ELR (cell line): ENCODE measurements at places on chromosomes 16 and 17.

DNA sequence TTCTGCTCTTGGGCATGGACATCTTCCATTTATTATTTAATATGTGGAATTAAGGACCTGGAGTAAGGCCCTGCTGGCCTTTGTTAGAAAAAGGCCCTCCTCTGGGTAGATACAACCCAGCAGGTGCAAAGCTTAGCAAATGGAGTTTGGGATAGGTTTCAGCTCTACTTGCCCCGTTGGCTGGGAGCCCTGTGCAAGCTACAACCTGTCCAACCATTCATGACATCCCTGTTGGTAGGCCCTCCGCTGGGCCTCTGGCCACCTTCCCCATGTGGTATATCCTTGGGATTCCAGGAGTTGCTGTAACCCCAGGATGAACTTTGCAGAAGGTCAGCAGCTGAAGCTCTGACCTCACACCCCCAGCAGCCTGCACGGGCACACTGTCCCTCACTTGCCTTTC lies 6.4 kb downstream of the NGFR start:
- no peak for DNase-seq

DNA sequence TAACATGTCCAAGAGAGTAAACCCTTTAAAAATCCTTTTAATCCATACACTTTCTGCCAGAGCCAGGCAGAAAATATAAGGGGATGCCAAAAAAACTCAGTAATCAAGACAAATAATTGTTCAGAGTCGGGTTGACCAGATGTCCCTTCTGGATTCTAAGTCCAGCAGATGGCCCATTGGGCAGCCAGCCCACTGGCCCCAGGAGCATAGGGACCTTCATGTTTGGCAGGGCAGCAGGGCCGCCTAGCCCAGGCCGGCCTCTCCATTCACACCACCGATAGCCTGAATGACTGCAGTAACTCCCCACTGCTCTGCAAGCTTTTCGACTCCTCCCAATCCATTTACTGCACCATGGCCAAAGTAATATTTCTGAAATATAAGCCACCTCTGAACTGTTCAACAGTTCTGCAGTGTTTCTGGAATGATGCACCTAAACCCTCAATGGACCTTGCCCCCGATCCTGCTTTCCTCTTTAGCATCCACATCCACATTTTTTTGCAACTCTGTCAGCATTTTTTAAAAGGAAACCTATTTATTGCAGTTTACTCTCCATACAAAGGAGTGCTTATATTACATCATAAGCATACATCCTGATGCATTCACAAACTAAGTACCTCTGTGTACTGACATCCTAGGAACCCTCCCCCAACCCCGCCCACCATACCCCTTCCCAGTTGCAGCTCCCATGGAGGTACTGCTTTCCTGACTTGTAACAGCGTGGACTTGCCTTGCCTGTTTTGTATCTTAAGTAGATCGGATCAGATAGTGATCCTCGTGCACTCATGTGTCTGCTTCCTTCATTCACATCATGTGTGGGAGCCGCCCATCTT lies 46.4 kb downstream of the LDHD start:
- DNase-seq = no peak

- no peak for DNase-seq
Observed at GRCh38 chr16:87930456-87930855, 5.9 kb downstream of the CA5A start.

DNA sequence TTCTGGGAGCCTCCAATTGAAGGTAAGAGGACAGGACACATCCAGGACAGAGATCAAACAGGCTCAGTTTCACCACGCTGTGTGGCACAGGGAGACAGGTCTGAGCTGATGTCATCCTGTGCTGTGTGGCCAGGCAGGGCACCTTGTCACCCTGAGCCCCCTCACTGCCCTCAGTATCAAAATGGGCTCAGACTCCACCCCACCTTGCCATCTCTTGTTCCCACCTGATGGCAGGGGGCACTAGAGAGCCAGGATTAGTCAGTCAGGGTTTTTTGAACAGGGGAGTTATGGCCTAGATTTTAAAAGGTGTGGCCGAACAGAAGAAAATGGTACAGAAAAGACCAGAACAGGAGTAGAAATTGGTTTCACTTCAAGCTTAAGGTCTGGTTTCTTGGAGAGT lies 2.6 kb downstream of the KAT2A start:
- peak; percentile 52 for DNase-seq

DNA sequence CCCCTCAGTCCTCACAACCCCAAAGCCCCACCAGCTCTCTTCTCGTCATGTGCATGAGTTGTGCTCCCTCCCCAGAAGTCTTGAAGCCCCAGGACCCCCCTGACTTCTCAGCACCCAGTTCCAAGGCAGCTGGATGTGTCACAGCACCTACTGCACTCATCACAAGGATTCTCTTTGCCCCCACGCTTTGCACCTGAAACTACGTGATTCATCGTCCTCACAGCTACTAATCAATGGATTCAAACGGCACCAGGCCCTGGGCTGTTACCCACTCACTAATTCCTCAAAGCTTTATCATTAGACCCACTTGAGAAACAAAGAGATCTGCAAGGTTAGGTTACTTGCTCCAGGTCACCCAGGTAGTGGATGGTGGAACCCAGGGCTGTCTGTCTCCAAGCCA lies 45.1 kb upstream of the NDRG4 start:
- no peak for DNase-seq

- no peak for DNase-seq
Observed at GRCh38 chr16:89053725-89054029, 40.0 kb upstream of the ACSF3 start.

DNA sequence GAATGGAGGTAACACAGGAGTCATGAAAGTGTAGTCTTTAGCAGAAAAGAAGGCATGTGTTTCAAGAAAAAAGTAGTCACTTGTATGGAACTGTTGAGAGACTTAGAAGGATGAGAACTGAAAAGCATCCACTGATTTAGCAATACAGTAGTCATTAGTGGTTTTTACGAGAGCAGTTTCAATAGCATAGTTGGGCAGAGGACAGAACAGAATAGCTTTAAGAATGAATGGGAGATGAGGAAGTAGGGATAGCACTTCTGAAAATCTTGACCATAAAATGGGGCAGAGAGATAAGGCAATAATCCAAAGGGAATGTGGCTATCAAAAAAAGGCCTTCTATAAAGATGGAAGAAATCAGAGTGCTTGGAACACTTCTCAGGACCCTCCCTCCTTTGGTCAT lies 64.8 kb upstream of the C17orf78 start:
- no peak for DNase-seq

DNA sequence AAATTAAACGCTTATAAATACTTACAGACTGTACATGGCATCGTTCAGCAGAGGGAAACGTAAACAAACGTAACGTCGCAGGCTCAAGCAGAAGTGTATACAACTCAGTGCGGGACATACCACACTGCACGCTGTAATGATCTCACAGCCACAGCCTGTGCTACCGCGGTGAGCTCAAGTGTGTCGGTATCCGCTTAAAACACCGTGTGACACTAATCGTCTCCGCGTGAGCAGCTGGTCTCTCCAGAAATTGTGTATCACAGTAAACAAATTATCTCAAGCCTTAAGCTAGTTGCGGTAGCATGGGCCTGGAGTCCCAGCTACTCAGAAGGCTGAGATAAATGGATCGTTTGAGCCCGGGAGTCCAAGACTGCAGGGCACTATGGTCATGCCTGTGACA lies 115.3 kb downstream of the ANKRD11 start:
- DNase-seq = no peak

GRCh38 chr17:65886315-65887245 lies 305.4 kb downstream of the CEP112 start:
- DNase-seq = no peak

DNA sequence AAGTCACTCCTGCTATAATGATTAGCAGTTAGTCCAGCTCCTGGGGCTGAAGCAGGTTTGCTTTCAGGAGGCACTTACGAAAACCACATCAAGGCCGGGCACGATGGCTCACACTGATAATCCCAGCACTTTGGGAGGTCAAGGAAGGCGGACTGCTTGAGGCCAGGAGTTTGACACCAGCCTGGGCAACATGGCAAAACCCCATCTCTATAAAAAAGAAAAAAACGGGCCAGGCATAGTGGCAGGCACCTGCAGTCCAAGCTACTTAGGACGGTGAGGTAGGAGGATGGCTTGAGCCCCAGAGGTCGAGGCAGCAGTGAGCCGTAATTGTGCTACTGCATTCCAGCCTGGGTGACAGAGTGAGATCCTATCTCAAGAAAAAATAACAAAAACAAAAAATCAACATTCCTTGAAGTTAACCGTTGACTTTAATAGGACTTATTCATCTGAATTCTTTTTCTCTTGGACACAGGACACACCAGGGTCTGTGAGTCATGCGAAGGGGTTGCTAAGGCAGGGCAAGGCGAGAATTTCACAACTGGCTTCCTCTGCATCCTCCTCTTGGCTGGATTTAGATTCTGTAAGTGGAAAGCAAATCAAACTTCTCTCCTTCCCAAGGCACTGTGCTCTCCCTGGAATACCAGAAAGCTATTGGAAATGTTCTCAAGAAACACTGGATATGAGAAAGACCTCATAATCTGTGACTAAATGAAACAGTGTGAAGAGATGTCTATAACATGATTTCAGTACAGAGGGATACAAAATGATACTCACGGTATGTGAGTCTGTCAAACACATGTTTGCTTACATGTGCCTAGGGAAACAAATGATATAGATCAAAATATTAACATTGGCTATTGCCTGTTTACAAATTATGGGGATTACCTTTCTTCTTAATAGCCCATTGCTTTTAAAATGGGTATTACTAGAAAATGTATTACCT lies 99.5 kb downstream of the SYCE1L start:
- peak; percentile 95 for DNase-seq

- DNase-seq = peak; percentile 89
Observed at GRCh38 chr16:57299009-57299718, 14.7 kb upstream of the PLLP start.

DNA sequence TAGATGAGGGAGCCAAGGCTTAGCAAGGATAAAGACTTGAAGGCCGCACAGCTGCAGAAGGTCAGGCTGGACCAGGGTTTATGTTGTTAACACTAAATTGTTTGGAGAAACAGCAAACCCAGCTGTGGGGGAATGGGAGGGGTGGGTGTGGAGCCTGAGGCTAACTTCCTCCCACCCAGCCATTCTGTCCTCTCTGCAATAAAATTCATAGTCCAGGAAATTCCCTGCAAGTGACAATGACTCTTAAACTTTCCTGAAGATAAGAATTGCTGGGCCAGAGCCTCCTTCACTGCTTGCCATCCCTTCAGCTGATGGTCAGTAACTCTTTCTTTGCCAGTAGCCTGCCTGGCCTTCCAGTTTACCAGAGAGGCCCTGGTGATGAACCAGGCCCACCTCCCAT lies 19.4 kb upstream of the ATP5MC1 start:
- no peak for DNase-seq

GRCh38 chr17:69402052-69402451 lies 12.4 kb upstream of the MAP2K6 start:
- DNase-seq = peak; percentile 31

GRCh38 chr17:81700353-81701287 lies 2.5 kb upstream of the MRPL12 start:
- no peak for DNase-seq

DNA sequence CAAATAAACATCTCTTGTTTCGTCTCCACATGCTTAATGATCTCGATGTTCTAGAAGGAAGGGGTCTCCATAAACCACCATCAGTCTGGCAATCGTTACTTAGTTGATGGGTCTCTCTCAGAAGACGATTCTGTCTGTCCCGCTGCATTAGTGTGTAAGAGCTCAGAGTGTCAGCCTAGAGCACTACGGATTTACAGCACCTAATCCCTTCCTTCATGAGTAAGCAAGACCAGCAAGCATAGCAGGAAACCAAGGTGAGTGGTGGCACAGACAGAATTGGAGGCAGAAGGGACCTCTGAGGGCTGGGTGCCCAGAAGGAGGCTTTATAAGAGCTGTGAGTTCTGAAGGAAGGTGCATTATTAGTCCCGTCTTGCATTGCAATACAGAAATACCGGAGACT lies 440.1 kb downstream of the RBFOX1 start:
- DNase-seq = no peak
